ENCODE measurements at places on chromosomes 11 and 22. TPM values are rescaled to one million over a fixed set of nuclear protein-coding genes. Genes with fewer than 3 reads are reported as not detected.

The UCP3 gene
- total RNA-seq, result 0.73 TPM

The SLC15A3 gene
- total RNA-seq, result 4.5 TPM

The PRG3 gene
- not detected for total RNA-seq

The NDUFS3 gene
- total RNA-seq, result 71.7 TPM

The SLC37A2 gene
- 3.1 TPM for total RNA-seq

The RBMXL2 gene
- not detected for total RNA-seq

The APLP2 gene
- total RNA-seq, result 323 TPM

The L3MBTL2 gene
- 22.1 TPM for total RNA-seq

The HTR3A gene
- not detected for total RNA-seq

The SLC22A6 gene
- not detected for total RNA-seq

The RFPL1 gene
- total RNA-seq, result not detected

The OR6T1 gene
- not detected for total RNA-seq

The OR10D3 gene
- total RNA-seq, result not detected

The INSC gene
- 6.2 TPM for total RNA-seq

The GGT5 gene
- 22.0 TPM for total RNA-seq
